ENCODE measurements at places on chromosomes 12 and 14.

DNA sequence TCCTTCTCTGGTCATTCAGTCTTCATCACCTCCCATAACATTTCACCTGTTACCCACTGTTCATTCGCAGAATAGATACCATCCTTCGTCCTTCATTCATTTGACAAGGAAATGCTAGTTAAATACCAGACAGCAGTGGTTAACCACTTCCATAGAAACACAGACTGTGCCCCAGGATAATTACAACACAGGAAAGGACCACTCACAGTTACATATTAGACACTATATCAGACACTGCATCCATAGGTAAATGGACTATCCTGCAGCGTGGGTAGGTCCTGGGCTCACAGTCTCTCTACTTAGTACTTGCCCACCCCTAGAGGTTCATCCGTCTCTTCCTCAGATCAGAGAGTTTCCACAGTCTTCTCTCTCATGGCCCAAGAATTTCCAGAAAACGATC is 1044.6 kb downstream of the VRK1 start:
- no peak for DNase-seq

GRCh38 chr12:21940549-21941505 is at the start of gene ABCC9:
Gene ABCC9, minus strand, starts transcription at chr12:21941426. Its CDS starts 4,752 bp downstream, at chr12:21936674.
- peak; percentile 72 for DNase-seq

- DNase-seq = no peak
These were observed 6.1 kb upstream of the ACRBP start for GRCh38 chr12:6653342-6653741.

- DNase-seq = no peak
These were observed 47.2 kb downstream of the FGD4 start for GRCh38 chr12:32446316-32447119.

DNA sequence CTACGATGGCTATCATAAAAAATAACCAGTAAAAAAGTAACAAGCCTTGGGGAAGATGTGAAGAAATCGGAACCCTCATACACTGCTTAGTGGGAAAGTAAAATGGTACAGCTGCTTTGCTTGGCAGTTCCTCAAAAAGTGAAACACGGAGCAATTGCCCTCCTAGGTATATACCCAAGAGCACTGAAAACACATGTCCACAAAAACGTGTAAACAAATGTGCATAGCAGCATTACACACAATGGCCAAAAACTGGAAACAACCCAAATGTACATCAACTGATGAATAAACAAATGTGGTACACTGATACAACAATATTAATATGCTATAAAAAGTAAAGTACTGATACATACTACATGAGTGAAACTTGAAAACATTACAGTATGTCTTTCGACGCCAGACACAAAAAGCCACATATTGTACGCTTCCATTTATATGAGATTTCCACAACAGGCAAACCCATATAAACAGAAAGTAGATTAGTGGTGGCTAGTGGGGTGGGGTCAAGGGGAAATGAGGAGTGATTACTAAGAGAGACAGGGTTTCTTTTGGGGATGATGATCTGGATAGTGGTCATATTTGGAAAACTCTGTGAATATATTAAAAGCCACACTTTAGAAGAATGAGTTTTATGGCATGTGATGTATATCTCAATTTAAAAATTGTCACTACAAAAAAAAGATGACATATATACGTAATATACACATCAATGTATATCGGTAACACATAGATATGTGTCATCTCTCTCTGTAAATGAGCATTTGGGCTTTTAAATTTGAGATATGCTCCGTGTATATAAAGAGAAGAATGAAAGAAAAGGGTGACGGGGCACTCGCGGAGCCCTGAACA is 996 bp downstream of the SLC41A2 start:
- DNase-seq = no peak

DNA sequence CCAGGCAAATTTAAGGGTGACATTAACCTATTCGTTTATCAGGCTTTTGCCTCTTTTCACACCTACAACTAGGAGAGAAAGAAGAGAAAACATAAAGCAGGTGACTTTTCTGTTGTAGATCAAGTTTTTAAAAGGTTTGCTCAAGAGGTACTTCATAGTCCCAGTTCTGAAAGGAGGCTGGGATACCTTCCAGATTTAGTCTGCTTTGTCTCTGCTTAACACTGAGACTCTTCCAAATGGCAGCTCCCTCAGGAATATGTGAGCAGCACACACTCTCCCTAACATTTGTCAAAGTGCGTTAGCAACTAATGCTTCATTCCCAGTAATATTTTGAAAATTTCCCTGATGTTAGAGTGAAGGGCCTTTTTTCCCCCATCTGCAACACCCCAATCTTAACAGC is 133.7 kb upstream of the RASSF8 start:
- no peak for DNase-seq

GRCh38 chr12:129561304-129561703 is 342.5 kb downstream of the TMEM132D start:
- no peak for DNase-seq

DNA sequence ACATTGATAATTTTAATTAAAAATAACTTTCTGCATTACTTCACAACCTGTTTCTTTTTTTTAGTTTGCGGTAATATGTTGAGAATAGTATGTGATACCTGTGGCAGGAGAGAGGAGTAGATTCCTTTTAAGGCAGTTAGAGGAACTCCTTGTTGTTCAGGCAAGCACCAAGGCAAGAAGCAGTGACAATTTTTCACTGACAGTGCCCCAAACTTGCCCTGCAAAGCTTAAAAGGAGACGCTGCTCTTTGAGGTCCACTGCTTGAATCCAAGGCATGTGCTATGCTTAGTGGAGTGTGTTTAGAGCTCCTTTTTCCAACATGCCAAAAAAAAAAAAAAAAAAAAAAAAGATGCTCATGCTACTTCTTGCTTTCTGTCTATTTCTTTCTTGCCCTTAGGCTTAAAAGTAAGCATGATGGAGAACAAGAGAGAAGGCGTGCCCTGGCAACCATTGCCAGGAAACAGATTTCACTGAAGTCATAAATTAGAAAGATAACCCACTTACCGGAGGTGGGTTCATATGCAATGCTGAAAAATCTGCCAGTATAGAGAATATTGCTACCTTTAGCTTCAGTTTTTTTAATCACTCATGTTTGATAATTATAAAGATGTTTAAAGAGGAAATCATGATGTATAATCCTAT is 58.3 kb upstream of the DYRK2 start:
- no peak for DNase-seq

DNA sequence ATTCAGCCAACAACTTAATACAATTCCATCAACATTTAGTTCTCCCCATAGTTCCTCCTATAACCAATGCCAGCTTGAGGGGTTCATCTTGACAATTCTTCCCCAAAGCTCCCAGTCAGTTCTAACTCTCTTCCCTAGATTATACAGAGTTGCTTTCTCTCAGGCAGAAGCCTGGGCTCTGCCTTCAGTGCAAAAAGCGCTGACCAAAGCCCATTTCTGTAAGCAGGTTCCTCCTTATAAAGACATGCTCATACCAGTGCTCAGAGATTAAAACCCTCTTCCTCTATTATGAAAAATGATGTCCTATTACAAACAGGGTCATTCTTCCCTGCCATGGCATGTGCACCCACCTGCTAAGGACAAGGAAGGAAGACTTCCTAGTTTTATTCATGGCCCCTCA is 16.2 kb downstream of the SPIC start:
- no peak for DNase-seq

GRCh38 chr14:99902925-99903324 is 109.7 kb downstream of the EML1 start:
- DNase-seq = no peak

- no peak for DNase-seq
These were observed 1.7 kb downstream of the SLC2A3 start for GRCh38 chr12:7934091-7934888.

GRCh38 chr12:108567406-108568337 is 5.3 kb downstream of the ISCU start:
- no peak for DNase-seq
